ENCODE measurements at places on chromosomes 11 and 22. TPM values are rescaled to one million over a fixed set of nuclear protein-coding genes. Genes with fewer than 3 reads are reported as not detected.

The MYBPC3 gene
- total RNA-seq: not detected

The ISX gene
- not detected for total RNA-seq

The ENTHD1 gene
- not detected for total RNA-seq

The UPB1 gene
- 0.05 TPM for total RNA-seq

The KRTAP5-7 gene
- total RNA-seq: not detected

The JAML gene
- not detected for total RNA-seq

The TTC12 gene
- total RNA-seq: 6.7 TPM

The OPCML gene
- total RNA-seq: 0.02 TPM

The RFPL3 gene
- total RNA-seq: not detected

The PHLDA2 gene
- 9.1 TPM for total RNA-seq

The CSF2RB gene
- total RNA-seq: not detected

The GUCY1A2 gene
- 0.39 TPM for total RNA-seq

The STX5 gene
- 57.5 TPM for total RNA-seq

The APOC3 gene
- total RNA-seq: not detected

The TEX12 gene
- total RNA-seq: not detected

The OR8G5 gene
- total RNA-seq: not detected

The MUC6 gene
- not detected for total RNA-seq

The GAS2L1 gene
- total RNA-seq: 10.2 TPM

The OR51B2 gene
- total RNA-seq: not detected

The NAALAD2 gene
- 0.15 TPM for total RNA-seq

The FOSL1 gene
- total RNA-seq: 286 TPM
